ENCODE measurements at places on chromosomes 4 and X.

- DNase-seq = no peak
Observed at GRCh38 chr4:105166066-105166465, 19.4 kb downstream of the TET2 start.

DNA sequence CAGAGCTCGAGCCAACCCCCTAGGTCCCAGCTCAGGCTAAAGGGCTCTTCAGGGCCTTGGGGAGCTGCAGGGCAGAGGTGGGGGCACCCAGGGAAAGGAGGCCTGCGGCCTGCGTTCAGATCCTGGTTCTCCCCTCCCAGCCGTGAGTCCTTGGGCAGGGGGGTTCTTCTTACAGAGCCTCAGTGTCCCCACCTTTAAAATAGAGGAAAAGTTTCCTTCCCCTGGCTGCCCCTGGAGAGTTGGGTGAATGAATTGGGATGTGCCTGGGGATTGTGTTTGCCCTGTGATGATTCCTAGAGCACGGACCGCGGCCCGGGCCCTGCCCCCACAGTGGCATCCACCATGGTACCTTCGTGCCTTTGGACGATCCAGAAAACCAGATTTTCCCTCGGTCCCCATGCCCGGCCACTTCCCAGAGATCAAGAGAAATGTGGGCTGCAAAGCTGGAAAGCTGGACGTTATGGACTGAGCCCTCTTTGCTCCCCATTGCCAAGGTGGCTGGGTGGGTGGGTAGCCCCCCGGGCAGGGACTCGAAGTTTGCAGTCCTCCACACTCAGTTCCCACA is 11.4 kb downstream of the HTRA3 start:
- DNase-seq = no peak

DNA sequence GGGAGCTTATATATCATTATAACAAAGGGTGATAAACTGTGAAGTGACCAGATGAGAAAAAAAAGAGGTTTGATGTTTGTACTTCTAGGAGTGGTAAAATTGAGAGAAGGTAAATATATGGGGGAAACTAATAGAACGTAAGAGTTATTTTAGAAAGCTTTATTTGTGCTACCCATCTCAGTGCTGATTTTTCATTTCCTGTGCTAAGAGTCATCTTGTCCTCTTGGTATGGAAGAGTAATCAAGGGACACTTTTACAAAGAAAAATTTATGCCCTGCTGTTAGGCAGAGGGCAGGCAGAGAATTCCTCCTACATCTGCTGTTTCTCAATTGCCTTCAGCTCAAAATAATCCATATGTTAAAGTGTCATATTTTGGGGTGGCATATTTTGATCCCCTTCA is 49.6 kb upstream of the BMP2K start:
- no peak for DNase-seq

GRCh38 chrX:4710618-4711433 is 997.4 kb upstream of the PRKX start:
- DNase-seq = no peak

DNA sequence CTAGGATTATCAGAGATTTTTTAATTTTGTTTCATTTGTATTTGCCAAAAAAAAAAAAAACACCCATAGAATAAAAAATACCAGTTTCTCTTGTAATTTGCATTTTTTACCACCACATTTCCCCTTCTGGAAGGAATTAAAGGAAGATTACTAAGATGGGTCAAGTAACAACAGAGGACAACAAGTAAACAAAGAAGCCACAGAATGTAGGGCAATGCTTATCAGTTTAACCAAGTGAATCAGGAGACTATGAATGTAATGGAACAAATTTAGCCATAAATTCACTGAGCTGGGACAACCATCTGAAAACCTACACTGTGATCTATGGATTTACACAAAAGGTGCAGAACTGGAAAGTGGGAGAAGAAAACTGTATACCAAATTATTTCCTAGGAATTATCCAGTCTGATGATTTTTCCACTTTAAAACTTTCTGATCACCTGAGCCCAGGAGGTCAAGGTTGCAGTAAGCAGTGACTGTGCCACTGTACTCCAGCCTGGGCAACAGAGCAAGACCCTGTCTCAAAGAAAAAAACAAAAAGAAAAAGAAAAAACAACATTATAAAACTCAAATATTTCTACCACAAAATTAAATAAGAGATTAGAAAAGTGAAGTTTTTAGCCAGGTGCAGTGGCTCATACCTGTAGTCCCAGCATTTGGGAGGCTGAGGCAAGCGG is 32.4 kb downstream of the LRBA start:
- no peak for DNase-seq

DNA sequence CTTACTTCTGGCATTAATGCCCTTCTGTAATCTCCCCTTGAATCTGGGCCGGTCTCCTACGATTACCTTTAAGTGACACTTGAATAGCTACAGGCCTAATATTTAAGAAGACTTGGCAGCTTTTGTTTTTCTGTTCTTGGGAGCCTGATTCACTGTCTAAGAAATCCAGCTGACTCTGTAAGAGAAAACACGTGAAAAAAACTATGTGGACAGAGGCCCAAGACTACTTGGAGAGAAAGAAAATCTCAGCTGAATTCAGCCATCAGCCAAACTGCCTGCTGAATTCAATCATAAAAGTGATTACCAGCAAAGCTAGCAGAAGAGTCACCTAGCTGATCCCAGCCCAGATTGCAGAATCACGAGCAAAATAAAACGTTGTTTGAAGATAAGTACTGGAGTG is 521.2 kb downstream of the MID1IP1 start:
- DNase-seq = no peak

DNA sequence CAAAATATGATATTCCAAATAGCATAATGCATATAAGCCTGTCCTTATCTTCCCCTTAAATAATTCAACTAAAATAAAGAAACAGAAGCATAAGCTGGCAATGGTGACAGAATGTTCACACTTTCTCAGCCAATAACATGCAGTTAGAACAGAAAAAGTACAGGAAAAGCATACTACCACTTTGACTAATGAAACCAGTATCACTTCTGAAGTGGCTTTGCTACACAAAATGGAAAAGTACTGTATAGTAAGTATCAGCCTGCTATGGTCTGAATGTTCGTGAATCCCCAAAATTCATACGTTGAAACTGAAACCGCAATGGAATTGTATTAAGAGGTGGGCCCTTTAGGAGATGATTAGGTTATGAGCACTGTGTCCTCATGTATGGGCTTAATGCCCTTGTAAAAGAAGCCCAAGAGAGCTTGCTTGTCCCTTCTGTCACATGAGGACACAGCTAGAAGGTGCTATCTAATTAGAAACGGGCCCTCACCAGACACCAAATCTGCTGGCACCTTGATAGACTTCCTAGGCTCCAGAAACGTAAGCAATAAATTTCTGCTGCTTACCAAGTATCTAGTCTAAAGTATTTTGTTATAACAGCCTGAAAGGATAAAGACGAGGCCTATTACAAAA is 102.6 kb downstream of the PRDM5 start:
- no peak for DNase-seq

DNA sequence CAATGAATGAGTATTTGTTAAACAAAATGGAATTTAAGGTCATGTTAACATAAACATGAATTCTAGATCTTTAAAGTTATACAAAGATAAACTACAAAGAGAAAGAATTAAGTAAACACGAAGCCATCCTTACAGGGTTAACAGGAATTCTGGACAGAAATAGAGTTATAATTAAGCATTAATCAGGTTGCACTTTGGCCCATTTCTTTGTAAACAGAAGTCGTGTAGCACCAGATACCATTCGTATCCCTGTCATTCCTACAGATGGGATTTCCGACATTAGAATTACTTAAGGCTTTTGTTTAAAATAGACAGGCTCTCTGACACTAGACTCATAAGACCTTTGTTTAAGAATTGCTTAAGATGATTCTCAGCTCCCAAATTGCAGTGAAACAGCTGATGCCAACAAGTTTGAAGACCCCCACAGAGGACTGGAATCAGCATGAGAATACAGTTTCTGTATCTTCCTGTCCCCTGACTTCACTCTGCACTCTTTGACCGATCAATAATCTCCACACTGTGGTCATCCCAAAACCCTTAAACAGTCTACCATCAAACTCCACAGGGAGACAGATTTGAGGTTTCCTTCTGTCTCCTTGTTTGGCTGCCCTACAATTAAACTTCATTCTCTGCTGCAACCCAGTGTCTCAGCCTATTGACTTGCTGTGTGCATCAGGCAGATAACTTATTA is 22.3 kb upstream of the TMEM150C start:
- DNase-seq = no peak

DNA sequence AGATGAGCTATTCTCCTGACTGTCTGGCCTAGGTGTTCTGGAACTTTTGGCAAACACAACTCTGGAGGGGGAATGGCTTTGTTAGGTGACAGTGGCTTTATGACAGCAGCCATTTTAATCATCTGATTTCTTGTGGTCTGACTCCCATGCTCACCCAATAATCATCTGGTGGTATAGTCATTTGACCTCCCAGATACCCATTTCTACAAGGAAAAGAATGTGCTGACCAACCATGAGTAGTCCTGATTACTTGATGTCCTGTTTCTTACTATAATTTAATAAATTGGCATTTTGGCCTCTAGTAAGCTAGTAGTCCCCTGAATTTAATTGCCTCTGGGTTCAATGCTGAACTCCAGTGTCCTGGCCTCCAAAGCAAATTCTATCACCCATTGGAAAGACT is 109.9 kb upstream of the DUSP21 start:
- no peak for DNase-seq

DNA sequence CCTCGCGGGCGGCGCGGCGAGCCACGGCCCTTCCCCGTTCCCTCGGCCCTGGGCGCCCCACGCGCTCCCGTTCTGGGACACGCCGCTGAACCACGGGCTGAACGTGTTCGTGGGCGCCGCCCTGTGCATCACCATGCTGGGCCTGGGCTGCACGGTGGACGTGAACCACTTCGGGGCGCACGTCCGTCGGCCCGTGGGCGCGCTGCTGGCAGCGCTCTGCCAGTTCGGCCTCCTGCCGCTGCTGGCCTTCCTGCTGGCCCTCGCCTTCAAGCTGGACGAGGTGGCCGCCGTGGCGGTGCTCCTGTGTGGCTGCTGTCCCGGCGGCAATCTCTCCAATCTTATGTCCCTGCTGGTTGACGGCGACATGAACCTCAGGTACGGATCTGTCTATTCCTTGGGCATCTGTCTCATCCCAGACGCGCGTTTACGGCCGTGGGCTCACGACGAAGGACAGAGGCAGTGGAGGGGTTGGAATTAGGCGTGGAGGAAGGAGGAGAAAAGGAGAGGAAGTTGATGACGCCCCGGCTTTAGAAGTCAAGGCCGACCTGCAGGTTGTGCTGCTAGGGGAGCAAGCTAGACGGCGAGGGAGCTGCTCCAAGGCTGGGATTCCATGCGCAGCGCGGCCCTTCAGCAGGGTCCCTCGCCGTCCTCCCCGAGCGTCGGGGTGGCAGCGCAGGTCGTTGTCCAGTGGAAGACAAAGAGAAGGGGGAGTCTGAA is 792 bp downstream of the SLC10A4 start:
- no peak for DNase-seq

- DNase-seq = no peak
Observed at GRCh38 chr4:106317815-106318214, 1.5 kb downstream of the AIMP1 start.

Measured in stimulated activated CD8-positive, alpha-beta memory T cell treated with anti-CD3 and anti-CD28 coated beads, Interleukin-2, amount 100 ng/mL, for 1 hour (primary cell).